ENCODE measurements at places on chromosomes 2 and 18.

DNA sequence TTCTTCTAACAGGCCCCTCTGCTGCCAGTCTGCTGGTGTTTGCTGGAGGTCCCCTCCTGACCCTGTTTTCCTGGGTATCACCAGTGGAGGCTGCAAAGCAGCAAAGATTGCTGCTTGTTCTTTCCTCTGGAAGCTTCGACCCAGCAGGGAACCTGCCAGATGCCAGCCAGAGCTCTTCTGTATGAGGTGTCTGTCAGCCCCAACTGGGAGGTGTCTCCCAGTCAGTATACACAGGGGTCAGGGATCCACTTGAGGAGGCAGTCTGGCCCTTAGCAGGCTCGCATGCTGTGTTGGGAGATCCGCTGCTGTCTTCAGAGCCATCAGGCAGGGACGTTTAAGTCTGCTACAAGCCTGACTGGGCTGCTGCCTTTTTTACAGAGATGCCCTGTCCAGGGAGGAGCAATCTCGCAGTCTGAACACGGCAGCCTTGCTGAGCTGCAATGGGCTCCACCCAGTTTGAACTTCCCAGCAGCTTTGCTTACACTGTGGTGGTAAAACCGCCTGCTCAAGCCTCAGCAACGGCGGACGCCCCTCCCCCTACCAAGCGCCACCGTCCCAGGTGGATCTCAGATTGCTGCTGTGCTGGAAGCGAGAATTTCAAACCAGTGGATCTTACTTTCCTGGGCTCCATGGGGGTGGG, 29.9 kb downstream of the CHCHD5 start:
- DNase-seq = no peak

DNA sequence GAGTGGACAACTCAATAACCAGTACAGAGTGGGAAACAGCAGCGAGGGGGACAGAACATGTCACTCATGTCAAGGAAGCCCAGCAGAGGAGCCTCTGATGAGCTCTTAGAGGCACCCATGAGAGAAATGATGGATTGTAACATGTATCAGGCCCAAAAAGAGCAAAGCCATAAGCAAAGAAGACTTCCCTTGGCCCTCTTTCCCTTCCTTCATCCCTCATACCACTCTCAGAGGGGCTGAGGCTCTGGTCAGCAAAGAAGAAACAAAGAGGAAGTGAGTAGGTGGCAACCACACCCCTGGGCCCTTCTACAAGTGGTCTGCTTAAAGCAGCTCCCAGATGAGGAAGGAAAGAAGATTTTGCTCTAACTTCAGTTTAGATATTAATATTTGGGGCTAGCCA, 112.8 kb downstream of the CDC42EP3 start:
- DNase-seq = no peak

- no peak for DNase-seq
These were observed 38.9 kb upstream of the LPIN2 start for GRCh38 chr18:3051718-3052410.

DNA sequence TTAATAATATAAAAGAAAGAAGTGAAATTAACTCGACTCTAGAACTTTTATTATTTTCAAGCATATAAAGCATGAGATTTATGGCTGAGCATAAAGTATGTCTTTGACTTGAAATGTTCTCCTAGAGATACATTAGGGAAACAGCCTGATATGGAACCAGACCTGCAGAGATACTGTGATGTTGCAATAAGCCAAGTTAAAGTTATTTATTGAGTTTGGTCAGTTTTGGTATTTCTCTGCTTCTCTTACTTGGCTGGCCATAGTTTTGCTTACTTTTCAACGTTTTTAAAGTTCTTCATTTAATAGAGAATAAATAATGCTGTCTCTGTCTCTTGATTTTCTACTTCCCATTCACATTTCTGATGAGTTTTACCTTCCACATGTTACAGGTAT, 76.0 kb downstream of the GFPT1 start:
- no peak for DNase-seq

DNA sequence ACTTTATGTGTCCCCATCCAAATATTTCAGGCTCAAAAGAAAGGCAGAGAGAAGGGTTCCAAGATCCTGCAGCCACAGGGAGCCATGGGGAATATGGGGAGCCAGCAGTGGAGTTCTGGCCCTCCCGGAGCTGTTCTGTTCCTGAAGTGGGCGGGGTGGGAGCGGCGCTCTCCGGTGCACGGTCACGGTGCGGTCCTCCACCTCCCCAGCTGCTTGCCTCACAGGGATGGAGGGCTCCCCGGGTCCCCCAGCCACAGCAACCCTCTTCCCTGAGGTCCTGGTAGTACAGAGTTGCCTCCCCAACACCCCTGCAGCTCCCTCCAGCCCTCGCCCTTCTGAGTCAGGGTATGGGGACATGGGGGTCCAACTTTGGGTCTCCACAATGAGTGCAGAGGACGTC, 26.2 kb upstream of the SNED1 start:
- no peak for DNase-seq

DNA sequence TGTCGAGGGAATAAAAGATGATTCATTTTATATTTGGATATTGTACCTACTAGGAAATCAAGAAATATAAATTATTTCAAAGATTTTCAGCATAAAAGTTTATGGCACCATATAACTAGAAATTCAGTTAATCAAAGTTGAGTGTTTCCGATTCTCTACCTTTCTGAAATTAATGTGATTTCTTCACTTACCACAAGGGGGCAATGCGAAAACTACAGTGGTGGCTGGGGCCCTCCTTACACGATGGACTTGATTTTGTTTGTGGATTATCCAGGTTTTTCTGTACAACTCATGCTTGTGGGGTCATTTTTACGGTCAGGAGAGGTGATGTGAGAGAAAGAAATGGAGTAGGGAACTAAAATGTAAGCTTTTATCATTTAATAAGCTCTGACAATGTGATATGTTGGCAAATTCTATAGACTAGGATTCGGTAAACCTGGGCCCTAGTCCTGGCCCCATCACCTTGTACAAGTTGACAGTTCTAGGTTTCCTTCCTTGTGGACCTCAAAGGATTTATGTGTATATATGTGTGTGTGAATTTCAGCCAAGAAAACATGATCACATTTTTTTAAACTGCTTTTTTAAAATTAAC, 47.6 kb downstream of the G6PC2 start:
- DNase-seq = no peak

- DNase-seq = no peak
These were observed 36.6 kb downstream of the FAM178B start for GRCh38 chr2:96949701-96950350.

GRCh38 chr18:31551883-31552282, 39.8 kb upstream of the TTR start:
- no peak for DNase-seq

DNA sequence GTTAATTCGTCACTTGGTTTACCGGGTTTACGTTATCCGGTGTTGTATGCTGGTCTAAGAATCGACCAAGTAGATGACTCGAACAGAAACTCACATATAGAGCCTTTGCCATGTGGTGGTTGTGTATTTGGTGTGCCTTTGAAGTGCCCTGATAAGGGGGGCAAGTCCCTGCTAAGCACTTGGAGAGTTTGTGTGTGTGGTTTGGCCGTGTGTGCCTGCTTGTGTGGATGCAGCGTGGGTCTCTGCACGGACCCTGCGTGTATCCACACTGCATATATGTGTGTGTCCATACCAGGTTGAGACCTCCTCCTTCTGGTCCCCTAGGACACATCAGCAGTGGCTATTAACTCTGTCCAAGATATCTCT, 2.4 kb upstream of the CELF4 start:
- DNase-seq = no peak

DNA sequence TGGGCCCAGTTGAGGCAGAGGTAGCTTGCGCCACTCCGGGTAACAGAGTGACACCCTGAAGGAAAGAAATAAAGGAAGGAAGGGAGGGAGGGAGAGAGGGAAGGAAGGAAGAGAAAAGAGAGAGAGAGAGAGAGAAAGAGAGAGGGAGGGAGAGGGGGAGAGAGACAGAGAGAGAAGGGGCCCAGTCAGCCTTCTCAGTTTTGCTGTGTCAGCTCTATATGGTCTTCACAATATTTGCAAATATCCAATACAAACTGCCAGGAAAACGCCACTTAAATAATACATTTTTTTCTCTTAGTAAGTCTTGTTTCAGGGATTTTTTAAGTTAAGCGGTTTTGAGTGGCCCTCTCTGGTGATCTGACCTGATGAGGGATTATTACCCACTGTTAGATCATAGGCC, 5.6 kb upstream of the CHMP1B start:
- DNase-seq = no peak

GRCh38 chr18:28718696-28719095, 541.8 kb upstream of the CDH2 start:
- no peak for DNase-seq

DNA sequence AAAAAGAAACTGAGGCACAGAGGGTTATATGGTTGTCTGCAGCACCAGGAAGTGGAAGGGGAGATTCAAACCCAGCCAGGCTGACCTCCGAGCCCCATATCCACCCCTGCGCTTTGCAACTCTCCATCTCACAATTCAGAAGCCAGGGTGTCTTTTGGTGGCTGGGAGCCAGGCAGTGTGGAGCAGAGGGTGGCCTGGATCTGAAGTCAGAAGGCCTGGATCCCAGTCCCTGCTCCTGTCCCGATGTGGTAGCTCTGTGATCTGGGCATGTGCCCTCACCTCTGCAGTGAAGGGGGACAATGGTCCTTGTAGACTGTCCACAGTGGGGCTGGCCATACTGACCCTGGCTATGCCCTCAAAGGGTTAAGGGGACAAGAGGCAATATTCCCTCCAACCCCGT, 57.0 kb downstream of the CIB4 start:
- no peak for DNase-seq

- no peak for DNase-seq
These were observed 334.5 kb downstream of the PTPRM start for GRCh38 chr18:7901657-7902056.

DNA sequence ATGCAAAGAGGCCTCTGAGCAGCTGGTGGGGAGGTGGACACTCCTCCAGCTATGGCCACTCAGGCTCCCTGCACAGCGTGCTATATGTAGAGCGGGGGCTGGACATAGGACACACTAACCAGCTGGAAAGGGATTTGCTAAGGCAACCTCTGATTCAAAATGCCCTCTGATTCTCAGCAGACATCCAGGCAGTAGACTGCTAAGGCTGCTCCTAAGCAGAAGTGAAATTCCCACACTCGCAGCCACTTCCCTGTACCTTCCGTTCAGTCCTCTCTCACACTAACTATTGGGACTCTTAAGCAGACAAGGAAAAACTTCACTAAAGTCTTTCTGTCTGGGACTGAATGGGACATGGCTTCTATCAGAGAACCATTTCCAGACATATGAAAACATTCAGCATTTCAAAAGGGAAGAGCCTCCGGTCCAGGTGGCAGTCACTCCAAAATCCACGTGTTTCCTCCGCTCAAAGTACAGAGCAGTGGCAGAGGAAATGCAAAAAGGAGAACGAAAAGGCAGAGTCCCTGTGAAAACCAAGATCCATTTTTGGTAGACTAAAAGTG, 265.8 kb downstream of the TTC32 start:
- DNase-seq = no peak

DNA sequence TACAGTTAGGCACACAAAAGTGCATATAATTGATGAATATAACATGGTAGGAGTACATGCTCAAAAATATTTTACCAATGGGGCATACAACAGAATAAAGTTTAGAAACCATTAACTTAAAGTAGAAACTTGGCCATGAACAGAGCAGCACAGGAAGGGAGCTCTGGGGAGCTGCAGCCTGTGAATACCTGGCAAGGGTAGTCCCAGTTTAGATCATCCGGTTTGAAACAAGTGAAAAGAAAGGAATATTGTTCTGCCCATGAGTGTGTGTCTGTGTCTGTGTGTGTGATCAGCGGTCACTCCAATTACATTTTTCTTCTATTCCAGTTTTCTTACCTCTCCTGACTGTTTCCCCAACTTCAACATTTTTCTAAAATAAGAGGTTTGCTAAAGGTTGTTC, 233.0 kb downstream of the ALK start:
- no peak for DNase-seq

- DNase-seq = no peak
These were observed 47.6 kb upstream of the IL1R1 start for GRCh38 chr2:102094917-102095316.

DNA sequence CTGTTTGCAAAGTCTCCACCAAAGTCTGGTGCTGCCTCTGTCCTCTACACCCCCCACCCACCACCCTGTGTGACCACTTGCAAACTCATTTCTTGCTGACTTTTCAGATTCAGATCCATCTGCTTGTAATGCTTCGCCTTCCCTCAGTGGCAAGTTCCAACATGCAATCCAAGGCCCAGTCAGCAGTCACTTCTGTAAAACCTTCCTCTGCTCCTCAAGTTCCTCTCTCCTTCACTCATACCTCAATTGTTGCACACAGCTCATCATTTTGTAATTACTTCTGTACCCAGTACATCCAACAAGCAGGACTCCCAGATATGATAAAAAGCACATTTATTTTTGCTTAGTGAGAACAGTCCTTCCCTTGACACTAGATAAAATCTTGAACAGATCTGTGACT, 6.5 kb upstream of the LOXHD1 start:
- no peak for DNase-seq

GRCh38 chr2:134327367-134327766, 73.5 kb downstream of the MGAT5 start:
- DNase-seq = no peak

GRCh38 chr2:164911832-164912231, 43.5 kb downstream of the SLC38A11 start:
- no peak for DNase-seq

- no peak for DNase-seq
These were observed 452.3 kb downstream of the GALR1 start for GRCh38 chr18:77701977-77702376.

DNA sequence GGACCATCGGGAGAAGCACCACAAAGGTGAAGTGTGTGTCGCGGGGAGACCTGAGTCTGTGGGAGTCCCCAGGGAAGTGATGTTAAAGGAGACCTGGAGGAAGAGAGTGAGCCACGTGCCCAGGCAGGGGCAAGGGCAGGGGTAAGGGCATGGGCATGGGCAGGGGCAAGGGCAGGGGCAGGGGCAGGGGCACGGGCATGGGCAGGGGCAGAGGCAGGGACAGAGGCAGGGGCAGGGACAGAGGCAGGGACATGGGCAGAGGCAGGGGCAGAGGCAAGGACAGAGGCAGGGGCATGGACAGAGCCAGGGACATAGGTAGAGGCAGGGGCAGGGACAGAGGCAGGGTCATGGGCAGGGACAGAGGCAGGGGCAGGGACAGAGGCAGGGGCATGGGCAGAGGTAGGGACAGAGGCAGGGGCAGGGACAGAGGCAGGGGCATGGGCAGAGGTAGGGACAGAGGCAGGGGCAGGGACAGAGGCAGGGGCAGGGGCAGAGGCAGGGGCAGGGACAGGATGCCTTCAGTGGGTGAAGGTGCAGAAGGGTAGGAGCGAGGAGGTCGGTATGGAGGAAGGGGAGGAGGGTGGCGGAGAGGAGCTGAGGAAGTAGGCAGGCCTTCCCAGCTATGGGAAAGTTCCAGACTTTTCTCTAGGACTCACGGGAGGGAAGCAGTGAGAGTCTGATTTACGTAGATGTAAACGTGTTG, 33.3 kb downstream of the NTSR2 start:
- DNase-seq = no peak

DNA sequence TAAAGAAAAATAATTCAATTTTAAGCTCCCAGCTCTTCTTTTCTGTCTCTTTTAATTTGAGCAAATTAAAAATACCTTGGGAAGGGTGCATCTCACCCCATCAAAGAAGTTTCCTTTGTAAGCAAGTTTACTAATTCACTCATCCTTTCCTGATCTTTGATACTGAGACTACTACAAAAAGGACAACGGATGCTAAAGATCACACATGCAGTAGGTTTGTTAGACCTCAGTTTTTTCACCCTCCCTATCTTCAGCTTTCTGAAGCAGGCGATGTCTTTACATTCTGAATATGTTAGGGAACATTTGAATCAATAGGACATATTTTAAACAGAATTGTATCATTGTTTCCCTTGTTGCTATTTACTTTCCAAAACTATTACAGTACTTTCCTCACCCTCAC, 6.0 kb upstream of the HNRNPLL start:
- no peak for DNase-seq

- no peak for DNase-seq
These were observed 110.3 kb upstream of the ST6GAL2 start for GRCh38 chr2:106996171-106996769.

Measured in stimulated activated CD8-positive, alpha-beta memory T cell treated with anti-CD3 and anti-CD28 coated beads, Interleukin-15, amount 100 ng/mL, for 24 hours (primary cell).